ENCODE measurements at places on chromosomes 16 and 17. TPM values are rescaled to one million over a fixed set of nuclear protein-coding genes. Genes with fewer than 3 reads are reported as not detected.

DNA sequence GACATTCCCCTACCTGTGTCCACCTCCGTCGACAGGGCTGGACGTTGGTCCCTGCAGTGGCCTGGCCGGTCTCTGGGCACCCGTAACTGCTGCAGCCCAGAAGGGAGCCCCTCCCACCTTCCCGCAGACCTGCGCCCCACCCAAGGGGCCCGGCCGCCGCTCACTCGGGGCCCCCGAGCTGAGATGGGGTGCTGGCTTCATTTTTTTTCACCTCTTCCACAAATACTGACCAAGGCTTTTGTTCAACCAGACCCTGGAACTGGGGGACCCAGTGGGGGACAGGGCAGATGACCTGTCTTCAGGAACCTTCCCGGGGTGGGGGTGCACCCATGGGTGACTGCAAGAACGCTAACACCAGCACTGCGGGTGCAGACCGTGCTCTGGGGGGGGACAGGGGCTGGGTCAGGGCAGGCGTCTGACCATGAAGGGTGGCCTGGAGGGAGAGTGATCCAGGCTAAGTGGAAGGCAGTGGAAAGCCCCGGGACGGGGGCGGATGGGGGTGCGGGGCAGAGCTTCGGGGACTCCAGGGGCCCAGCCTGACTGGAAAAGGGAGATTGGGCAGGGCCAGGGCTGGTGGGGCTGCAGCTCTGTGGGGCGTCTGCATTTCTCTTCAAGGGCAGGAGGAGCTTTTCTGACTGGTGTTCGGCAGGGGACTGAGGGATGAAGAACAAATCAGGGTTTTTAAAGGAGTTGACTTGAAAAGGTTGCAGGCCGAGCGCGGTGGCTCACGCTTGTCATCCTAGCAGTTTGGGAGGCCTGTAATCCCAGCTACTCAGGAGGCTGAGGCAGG lies 42.3 kb downstream of the SLC7A5 start:
- DNase-seq = no peak

DNA sequence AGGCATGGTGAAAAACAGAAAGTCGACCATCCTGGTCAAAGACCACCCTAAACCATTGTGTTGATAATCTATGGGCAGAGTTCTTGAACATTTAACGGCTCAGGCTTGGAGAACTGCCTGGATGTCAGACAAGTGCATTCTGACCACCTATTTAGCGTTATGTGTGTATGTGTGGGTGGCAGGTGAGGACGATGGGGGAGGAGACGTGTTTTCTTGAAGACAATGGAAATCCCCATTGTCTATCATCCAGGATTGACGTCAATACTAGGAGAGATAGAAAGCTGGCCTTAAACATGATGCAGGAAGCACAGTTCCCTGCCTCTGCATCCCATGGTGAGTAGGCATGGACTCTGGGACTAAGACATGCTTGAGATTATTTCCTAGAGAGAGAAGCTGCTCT lies 157.4 kb upstream of the MAF start:
- no peak for DNase-seq

DNA sequence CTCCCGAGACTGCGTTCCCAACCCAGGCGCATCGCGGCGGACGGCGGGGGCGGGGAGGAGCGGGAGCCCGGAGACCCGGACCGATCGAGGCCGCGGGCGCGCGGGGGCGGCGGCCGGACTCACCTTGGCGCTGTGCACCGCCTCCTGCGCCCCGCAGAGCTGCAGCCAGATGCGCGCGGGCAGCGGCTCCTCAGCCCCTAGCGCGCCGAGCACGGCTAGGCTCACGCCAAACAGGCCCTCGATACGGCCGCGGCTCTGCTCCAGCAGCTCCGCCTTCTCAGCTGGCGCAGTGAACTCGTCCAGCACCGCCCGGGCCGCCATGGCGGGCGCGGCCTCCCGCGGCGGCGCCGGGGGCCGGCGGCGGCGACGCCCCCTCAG lies 339 bp downstream of the N4BP1 start:
- peak; percentile 28 for DNase-seq

DNA sequence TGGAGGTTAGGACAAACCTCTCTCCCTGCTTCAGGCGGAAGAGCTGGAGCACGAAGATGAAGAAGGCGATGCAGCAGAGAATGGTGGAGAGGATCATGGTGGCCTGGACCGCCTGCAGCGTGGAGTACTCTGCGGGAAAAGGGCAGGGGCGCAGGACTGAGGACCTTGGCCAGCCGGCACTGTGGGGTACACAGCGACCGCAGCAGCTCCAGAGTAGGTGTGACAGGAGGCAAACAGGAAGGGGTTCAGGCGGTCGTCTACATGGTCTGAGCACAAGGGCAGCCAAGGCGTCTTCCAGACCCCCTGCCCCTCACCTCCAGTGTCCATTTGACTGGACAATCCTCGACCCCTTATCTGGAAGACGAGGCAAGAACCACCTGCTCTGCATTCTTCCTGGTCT lies 42.5 kb downstream of the EMP2 start:
- no peak for DNase-seq

- DNase-seq = no peak
These were observed 32.8 kb downstream of the LDHD start for GRCh38 chr16:75083813-75084212.

DNA sequence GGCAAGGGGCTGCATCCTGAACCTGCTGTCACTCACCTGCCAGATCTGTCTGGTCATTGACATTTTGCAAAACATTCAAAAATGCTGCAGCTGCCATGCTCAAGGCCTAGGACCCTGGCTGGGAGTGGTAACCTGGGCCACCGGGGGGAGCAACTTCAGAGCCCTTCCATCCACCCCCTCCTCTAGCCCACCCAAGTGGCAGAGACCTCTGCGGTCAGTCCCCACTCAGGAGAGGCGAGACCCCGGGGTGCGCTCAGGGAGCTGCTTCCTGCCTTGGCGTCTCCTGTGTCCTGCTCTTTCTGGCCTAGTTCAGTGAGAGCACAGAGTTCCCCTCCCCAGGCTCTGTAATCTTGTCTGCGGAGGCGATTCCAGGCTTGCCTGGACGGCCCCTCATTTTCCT lies 108.8 kb downstream of the CCDC182 start:
- no peak for DNase-seq

DNA sequence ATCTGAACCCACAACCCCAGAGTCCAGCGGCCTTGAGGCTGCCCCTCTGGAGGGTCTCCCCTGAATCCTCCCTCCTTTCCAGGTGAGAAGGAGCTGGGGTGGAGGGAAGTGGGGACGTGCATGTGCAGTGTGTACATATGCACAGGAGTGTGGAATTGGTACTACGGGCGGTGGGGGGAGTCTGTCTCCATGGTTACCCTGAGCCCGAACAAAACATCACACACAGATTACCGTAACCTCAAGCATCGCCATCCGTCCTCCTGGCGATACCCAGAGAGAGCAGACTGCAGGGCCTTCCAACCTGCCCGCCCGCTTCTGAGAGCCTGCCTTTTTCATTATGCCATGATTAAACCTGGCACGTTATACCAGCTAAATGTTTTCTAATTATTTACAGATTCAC lies 25.1 kb downstream of the GSG1L start:
- DNase-seq = no peak

- no peak for DNase-seq
These were observed 5.4 kb downstream of the DCAF7 start for GRCh38 chr17:63555500-63556156.

- no peak for DNase-seq
These were observed 36.8 kb upstream of the PABPN1L start for GRCh38 chr16:88903267-88903666.

- no peak for DNase-seq
These were observed 19.2 kb downstream of the CYB561 start for GRCh38 chr17:63426917-63427308.

- no peak for DNase-seq
These were observed 14.6 kb downstream of the ANKRD40 start for GRCh38 chr17:50693036-50693682.

Gene PIK3R6
- total RNA-seq = not detected

Gene KRT15
- 6.0 TPM for total RNA-seq

Gene SMURF2
- 11.0 TPM for total RNA-seq

Gene RHOT2
- total RNA-seq = 39.6 TPM

Gene PIK3R5
- 0.35 TPM for total RNA-seq
